MV-4-11 (cell line): ENCODE measurements at places on chromosomes 11 and 22.

- DNase-seq = no peak
These were observed 1.0 kb downstream of the NLRP14 start for GRCh38 chr11:7021318-7021717.

DNA sequence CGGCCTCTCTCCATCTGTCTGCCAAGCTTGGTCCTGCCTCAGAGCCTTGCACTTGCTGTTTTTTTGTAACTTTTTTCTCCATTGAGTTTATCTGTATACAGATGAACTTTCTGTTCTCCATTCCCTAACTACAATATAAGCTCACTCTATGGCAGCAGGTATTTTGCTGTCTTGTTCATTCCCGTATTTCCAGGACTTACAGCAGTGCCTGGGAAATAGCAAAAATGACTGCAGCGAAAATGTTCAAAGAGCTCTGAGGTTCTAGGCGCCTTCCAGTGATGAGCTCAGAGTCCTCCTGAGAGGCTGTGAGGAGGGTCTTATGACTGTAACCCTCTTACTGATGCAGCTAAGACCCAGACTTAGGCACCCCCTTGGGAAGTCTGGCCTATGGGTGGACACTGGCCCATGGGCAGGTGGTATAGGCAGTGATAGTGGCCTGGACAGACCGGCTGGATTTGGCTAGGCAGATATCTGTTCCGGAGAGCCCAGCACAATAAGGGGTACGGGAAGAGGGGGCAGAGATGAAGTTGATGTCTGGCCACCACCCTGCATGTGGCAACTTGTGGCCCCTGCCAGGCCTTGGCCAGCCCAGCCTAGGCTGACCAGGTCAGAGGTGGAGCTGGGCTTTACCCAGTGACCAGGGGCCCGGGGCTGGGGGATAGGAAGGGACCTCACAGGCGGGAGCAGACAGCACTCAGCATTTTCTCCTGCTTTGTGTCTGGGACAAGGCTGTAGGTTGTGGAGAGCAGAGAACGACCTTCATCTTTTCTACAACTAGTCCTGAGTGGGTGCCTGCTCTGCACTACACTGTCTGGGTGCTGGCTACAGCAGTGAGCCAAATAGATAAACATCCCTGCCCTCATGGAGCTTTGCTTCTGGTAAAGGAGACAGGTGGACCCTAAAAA lies 4.6 kb downstream of the ATF4 start:
- no peak for DNase-seq

DNA sequence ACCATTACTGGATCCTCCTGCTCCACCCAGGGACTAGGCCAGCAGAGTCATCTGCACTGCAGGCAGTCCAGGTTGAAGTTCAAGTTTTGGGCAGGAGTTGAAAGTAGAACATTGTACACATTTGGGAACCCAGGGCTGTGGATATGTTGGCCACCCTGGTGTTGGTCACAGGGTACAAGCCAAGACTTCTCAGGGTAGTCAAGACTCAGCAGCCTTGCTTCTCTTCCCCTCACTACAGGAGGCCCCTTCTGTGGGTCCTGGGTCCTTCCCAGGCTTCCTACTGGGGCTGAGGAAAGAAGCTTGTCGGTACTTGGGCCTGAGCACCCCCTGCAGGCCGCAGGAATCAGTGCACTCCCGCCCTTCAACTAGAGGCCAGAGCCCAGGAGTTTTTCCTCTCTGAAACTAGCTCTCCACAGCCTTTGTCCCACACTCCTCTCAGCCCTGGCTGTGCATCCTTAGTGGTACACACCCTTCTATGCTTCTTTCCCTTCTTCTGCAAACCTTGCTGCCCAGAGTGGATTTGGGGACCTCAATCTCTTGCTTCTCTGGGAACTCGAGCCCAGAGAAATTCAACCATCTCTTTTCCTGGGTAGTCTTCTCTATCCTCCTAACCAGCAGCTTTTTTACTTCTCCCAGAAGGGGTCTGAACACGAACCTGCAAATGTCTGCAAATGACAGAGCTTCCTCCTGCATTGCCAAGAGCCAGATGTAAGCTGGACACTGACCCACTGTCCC lies 2.6 kb upstream of the HPX start:
- DNase-seq = peak; percentile 40

DNA sequence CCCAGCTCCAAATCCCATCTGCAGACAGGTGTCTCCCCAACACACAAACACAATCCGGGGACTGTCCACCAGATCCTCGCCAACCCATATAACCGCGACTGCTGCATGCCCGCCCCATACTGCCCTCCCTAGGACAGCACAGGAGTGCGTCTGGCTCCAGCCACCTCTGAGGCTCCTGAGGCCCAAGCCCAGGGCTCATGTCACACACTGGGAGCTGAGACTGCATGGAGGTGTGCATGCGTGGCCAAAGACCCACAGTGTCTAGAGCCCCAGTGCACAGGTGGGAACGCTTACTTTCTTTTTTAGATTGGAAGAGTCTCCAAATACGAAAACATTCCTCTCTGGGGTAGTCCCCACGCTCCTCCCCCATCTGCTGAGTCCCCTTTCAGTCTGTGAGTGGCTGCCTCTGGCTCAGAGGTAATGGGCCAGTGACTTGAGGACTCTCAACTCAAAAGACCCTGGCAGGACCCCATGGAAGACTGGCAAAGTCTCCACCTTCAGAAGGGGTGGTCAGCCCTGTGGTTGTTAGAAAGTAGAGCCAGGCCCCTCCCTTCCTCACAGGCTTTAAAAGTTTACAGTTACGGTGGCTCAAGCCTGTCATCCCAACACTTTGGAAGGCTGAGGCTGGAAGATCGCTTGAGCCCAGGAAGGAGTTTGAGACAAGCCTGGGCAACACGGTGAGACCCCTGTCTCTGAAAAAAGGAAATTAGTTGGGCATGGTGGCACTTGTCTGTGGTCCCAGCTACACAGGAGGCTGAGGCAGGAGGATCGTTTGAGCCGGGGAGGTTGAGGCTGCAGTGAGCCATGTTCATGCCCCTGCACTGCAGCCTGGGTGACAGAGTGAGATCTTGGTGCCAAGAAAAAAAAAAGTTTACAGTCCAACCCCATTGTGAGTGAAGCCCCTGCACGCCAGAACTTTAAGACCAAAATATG lies 2.3 kb downstream of the CBX7 start:
- no peak for DNase-seq

DNA sequence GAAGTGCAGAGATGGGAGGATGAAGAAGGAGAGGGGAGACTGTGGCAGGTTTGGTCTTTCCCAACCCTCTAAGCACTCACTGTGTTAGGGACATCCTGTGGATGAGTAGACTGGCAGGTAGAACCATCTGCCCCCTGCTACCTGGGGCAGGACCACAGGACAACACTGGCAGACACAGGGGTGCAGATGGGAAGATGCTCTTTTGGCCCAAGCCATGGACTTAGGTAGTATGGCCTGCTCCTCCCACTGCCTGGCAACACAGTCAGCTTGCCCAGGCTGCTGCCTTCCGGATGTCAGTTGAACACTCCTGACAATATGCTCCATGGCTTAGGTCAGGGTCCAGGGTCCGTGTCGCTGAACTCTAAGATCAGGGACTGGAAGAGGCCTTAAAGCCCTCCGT lies 140.7 kb upstream of the NAV2 start:
- no peak for DNase-seq

- no peak for DNase-seq
These were observed 94.9 kb downstream of the TBC1D22A start for GRCh38 chr22:46857142-46857884.

- no peak for DNase-seq
These were observed 380.6 kb downstream of the CTTN start for GRCh38 chr11:70778883-70779282.
